ENCODE measurements at places on chromosomes 6 and 20.
A peak's percentile ranks its signal among the peaks of the same experiment; 100 is the strongest.

GRCh38 chr6:5083813-5084359 is 1.3 kb upstream of the PPP1R3G start:
- DNase-seq: no peak

- no peak for DNase-seq
Observed at GRCh38 chr6:17415321-17415720, 21.9 kb downstream of the CAP2 start.

- no peak for DNase-seq
Observed at GRCh38 chr6:161575523-161576254, 301.8 kb upstream of the AGPAT4 start.

DNA sequence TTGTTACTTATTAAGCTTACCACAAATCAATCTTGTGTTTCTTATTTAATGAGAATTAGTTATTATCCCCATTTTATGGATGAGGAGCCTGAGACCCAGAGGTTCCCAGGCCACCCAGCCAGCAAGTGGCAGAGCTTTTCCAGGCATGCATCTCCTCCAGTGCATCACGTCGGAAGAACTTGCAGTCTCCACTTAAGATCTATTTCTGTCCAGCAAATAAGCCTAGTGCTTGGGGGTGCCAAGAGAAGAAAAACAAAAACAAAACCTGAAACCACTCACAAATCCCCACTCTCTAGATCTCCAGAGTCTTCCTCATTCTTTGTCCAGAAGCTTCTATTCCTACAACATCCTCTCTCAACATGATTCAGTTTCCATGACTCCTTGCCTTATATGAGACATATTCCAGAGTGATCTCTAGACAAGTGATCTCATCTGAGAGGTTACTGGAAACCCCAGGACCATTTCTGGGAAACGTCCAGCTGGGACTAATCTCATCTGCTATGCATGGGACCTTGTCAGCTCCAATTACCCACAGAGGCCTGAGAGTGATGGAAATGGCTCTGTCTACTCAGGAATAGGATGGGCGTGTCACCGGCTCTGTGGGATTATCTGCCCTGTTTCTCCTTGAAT is 4.1 kb downstream of the GUCA1B start:
- DNase-seq: peak; percentile 19

- peak; percentile 11 for DNase-seq
Observed at GRCh38 chr6:53985366-53985765, 125.9 kb upstream of the MLIP start.

DNA sequence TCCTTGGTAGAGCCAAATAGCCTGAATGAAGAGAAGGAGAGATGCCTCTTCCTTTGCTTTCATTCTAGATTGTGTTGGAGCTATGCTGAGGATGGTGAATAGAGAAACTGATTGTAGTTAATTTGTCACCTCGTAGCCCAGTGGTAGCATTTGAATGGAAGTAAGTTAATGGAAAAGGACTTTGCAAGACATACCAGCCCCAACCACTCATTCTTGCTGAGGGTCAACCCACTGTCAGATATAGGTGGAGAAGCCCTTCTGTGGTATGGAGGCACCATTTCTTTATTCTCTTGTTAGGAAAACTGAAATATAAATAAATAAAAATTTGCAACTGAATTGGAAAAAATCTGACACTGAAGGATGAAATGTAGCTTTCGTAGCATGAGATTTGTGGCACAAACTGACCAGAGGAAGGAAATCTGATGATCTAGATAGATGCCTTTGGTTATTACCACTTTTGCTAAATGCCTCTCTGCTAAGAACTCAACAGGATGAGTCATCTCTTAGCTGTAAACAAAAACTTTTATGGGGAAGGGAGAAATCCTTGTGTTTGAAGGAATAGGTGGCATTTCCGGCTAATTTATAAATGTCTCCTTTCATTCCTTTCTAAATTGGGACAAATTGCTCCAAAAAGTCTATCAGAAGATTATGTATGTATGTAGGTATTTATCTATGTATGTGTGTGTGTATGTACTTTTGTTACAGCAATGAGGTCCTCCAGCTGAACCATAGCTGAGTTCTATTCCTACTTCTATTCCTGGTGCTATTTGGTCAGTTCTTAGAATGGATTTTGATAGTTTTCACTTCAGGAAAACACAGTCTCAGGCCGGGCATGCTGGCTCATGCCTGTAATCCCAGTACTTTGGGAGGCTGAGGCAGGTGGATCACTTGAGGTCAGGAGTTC is 76.5 kb upstream of the SUPT3H start:
- no peak for DNase-seq

DNA sequence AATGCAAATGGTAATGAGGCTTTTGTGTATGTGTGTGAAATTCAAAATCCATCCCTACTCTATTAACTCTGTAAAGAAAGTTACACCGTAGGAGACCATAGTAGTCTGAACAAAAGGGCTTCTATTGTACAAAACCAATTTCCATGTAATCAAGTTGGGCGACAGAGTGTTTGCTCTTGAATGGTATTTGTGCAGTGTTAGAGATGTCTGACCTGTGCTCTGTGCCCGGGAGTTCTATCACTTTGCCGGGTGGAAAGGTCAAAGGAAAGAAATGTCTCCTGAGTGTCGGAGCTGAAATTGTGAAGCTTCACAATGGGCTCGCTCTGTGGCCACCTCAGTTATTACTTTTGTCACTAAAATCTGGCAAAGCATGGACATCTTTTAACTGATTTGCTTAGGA is 312.0 kb downstream of the SAMD5 start:
- no peak for DNase-seq

DNA sequence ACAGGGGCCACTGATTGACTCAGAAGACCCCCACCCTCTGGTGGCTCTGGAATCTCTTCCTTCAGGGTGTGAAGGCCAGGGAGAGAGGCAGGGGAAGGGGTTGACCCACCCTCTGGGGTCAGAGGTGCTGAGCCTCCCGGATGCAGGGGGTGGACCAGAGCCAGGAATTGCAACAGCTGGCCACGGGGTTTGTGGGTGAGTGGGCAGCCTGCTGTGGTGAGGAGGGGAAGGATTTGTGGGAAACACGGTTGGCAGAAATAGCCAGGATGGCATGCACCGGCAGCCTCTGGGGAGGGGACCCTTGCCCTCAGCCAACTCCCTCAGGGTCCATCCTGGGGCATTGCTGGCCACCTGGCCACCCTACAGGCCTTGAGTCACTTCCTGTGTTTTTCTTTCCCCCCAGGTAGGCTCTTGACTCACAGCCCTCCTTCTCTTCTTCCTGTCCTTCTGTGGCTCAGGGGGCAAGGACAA is 92.8 kb downstream of the MRPL14 start:
- no peak for DNase-seq

DNA sequence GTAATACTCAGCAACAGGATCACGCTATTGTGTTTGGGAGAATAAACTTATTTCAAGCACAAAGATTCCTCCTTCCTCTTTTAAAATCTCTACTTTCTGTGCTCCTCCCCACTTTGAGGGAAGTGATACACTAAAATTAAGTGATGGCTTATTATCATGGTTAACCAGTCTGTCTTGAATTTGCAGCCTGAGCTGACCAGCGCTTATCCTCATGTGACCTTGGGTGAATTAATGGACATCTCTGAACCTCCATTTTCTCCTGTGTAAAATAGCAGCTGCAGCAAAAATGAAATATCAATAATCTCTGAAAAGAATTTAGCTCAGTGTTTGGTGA is 222.6 kb downstream of the BCAS1 start:
- no peak for DNase-seq

GRCh38 chr6:117448732-117449485 is 23.2 kb upstream of the ROS1 start:
- DNase-seq: peak; percentile 67

- peak; percentile 25 for DNase-seq
Observed at GRCh38 chr6:144797881-144798589, 512.9 kb downstream of the UTRN start.

DNA sequence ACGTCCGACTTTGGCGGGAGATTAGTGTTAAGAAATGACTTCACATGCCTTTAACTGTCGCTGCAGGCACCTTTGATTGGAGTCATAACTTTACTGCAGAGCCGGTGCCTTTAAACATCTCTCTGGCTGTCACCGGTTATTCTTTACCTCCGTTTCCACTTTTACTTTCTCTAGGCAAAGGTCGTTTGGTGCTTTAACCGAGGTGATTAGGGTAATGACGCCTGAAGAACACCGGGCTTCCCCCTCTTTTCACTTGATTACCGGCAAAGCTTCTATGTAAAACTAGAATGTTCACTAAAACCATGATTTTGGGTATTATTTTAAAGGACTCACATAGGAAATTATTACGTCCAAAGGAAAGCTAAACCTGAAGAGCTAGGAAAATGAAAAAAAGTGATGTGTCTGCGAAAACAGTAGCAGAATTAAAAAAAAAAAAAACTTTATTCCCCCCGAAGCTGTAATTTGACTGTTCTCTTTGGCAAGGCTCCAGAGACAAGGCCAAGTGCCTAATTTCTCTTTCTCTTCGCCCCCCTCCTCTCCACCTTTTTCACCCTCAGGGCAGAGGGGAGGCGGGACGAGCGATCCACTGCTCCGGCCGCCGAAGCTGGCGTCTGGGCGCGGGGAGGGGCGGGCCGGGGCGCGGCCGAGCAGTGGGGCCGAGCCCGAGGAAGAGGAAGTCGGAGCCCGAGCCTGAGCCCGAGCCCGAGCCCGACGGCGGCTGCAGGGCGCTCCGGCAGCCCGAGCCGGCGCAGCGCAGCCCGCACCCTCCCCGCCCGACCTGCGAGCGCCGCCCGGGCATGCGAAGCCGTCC is at the start of gene PLEKHG1:
TSS of gene PLEKHG1 (plus strand) at position 687 of the 811 bp plus-strand sequence. CDS start 133,797 bp downstream, outside the sequence.
- no peak for DNase-seq

- no peak for DNase-seq
Observed at GRCh38 chr6:50654155-50654554, 59.2 kb upstream of the TFAP2D start.
